ENCODE measurements at places on chromosomes 3 and 15. TPM values are rescaled to one million over a fixed set of nuclear protein-coding genes. Genes with fewer than 3 reads are reported as not detected.

- no peak for DNase-seq
Observed at GRCh38 chr15:52137432-52138357, 25.1 kb upstream of the BCL2L10 start.

GRCh38 chr3:39190281-39191025 is 1.9 kb downstream of the XIRP1 start:
- peak; percentile 20 for DNase-seq

DNA sequence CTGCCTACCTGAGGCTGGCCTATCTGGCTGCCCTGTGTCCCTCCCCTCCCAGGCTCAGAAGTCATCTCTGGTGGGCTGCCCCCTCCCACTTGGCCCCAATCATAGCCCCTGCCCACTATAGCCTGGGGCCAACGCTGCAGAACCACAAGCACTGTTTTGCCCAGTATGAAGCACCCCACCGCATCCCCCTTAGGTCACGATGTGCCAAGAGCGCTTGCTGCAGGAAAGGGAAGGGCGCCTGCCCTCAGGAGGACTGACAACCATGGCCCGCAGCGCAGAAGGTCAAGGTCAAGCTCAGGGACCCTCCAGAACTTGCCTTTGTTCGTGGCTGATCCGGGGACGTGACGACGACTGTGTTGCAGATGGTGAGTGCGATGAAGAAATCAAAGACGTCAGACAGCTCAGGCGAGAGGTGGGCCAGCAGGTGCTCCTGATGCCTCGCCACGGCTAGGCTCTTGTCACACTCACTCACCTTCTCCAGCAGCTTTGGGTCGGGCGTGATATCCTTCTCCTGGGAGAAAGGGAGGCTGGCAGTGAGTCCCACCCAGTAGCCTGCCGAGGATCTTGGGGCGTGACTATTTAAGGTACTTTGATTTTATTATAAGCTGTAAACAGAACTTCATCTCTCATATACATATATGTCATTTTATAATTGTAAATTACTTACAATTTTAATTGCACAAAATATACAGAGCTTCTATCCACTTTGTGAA is 146.6 kb downstream of the ATP10A start:
- no peak for DNase-seq

DNA sequence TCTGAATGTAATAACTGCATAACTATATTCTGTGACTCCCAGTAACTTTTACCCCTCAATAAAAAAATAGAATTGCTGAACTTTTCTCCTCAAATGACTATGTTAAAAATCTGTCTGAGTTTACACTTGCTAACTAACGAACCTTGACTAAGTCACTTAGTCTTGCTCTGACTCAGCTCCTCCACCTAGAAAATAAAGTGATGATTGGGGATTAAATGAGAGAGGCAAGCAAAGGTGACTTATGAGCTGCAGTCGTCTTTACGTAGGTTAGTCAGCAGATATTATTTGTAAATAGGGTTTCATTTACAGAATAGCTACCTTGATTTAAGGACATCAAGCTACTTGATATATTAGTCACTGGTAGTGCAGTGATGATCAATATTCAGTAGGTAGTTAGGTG is 476.9 kb downstream of the MECOM start:
- DNase-seq: no peak

- no peak for DNase-seq
Observed at GRCh38 chr3:59734061-59734460, 684.2 kb upstream of the CFAP20DC start.

- DNase-seq: no peak
Observed at GRCh38 chr3:194042927-194043326, 93.0 kb upstream of the HES1 start.

DNA sequence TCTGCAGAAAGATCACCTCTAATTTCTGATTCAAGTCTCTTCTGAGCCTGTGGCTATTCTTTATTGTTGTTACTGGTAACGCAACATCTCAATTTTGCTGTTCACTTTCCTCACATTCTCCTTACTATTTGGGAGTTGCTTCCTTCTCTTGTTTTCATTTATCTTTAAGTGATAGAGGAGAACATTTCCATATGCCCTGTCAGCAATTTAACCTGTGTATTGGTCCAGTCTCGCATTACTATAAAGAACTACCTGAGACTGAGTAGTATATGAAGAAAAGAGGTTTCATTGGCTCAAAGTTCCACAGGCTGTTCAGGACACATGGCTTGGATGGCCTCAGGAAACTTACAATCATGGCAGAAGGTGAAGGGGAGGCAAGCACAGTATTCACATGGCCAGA is 1025.1 kb downstream of the OTOL1 start:
- DNase-seq: no peak

- DNase-seq: no peak
Observed at GRCh38 chr3:195263193-195263924, 7.6 kb downstream of the XXYLT1 start.

The DNAH1 gene
- 47.2 TPM for total RNA-seq

The SLC6A6 gene
- 48.7 TPM for total RNA-seq

The CPN2 gene
- not detected for total RNA-seq

The NDUFB4 gene
- 58.1 TPM for total RNA-seq

The DISP2 gene
- total RNA-seq: 0.71 TPM

The FGF12 gene
- not detected for total RNA-seq

The FEZF2 gene
- not detected for total RNA-seq

The MYO5C gene
- 4.5 TPM for total RNA-seq
